Fibroblast of skin of left quadriceps (primary cell): ENCODE measurements at places on chromosomes 16 and 17.

DNA sequence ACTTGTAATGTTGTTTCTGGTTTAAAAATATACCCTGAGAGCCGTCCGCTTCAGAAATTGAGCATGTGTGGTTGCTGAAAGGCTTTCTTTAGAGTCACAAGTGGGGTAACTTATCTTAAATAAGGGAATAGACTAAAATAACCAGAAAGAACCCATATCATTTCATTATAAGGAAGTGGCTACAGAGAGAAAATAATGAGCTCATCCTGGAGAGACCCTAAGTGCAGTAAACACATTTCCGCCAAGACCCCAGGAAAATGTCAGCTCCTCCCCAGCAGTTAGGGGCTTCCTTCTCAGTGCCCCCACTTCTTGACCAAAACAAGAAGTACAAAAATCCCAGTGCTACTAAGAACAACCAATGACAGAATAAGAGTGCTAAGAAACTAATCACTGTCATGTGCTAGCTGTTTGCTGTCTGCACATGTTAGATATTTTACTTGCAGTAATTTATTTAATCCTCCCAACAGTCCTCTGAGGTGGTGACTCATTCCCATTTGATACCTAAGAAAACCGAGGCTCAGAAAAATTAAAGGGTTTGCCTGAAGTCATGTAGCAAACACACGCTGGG lies 83.5 kb downstream of the CDYL2 start:
- DNase-seq, result peak; percentile 23

DNA sequence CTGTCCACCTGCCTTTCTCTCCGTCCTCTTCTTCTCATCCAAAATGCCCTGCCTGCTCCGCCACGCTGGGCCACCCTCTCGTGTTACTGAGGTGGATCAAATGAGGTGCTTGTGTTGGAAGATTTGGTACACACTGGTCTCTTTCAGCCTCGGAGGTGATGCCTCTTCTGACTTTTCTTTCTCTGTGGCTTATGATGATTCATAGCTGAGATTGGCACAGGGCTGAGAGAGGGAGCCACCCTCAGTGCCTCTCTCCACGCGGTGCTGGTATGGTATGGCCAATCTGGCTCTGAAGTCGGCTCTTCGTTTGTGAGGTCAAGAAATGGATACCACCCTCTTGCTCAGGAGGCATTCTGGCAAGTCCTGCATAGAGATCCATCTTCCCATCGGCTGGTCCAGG lies 82.4 kb downstream of the PLCG2 start:
- DNase-seq, result no peak

DNA sequence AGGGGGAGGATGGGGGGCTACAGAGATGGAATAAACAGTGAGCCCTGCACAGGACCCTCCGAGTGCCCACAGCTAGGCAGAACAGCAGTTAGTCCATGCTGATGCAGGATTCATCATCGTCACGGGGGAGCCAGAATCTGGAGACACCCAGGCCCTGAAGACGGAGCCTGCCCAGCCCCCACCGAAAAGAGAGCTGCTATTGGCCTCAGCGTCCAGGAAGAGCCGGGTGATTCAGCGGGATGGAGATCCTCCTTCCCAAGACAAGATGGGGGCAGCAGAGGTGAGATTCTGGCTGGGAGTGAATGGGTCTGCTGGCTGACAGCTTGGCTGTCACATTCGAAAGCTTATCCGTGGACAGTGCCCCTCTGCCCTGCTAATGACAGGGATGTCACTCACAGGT lies 133.6 kb upstream of the CRHR1 start:
- DNase-seq, result no peak

DNA sequence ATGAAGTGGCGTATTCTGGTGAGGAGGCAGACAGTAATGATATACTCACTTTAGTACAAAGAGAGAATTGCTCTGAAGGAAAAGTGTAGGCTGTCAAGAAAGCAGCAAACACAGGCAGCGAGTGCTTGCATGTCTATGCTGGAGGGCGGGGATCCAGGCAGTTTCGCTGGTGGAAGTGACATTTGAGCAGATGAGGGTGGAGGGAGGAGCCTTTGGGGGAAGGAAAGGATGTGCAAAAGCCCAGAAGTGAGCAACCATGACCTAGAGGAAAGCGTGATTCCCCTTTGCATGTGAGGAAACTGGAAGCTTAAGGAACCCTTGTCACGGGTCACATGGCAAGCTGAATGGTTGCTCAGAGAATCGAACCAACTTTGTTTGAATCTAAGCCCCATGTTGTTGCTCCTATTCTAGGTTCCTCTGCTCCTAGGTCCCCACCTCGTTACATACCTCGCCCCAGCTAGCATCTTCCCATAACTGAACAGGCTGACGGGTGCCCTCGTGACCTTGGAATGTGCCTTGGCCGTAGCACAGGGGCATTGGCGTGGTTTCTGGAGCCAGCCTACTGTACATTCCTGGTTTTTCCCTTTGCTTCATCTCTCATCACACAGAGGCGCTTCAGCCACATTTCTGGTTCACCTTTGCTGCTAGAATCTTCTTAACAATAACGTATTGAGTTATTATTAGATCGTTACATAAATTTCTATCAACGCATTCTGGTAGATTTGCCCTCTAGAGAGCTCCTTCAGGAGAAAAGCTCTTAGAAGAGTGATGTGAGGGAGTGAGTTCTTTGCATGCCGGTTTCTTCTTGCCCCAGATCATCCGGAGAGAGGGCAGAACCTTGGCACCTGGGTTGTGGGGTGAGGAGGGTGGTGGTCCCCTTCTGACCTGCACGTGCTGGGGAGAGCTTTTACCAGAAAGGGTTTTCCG lies 191.8 kb downstream of the SNX29 start:
- DNase-seq, result no peak

DNA sequence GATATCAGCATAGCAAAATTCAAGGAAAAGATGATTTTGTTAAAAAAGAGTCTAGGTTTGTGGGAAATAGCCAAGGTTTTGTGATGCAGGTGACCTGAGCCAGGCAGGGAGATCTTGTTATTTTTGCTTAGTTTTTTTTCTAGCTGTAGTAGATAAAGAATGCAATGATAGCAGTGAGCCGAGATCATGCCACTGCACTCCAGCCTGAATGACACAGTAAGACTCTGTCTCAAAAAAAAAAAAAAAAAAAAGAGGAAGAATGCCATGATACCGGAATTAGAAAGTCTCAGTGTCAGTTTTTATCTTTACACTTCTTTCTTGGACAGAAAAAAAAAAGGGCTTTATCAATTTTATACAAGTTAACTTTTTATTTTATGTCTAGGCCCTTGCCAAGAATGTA lies 27.5 kb downstream of the TMEM238L start:
- no peak for DNase-seq

DNA sequence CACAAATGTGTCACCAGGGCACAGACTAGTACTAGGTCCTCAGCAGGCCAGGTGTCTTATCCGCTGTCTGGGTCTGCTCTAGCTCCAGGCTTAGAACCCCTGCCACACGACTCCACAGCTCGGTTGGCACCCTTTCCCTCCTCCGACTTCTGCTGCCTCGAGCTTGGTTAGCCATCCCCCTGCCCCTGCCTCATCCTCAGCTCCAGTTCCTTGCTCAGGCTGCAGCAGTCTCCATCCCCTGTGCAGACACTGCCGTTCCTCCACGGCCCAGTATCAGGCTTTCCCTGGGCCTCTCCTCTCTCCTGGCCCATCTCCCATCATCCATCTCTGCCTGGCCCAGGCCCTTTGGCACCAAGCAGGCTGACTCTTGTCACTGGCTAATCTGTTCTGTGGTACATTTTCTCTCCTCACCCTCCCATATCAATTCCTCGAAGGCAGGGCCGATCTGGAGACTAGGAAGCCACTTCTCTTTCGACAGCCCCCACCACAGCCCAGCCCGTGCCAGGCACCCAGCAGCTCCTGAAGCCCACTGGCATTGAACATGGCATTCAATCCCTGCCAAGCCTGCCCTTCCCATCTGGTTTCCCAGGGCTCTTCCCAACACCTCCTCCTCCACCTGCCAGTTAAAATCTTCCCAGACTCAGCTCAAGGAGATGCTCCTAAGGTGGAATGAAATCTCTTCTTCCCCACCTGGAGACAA lies 1.4 kb upstream of the GRN start:
- no peak for DNase-seq

GRCh38 chr16:1884889-1885288 lies 12.9 kb upstream of the MEIOB start:
- DNase-seq, result no peak

GRCh38 chr17:32636598-32637218 lies 149.9 kb downstream of the CDK5R1 start:
- DNase-seq, result no peak

GRCh38 chr16:9126609-9127008 lies 35.2 kb downstream of the HAPSTR1 start:
- DNase-seq, result no peak

GRCh38 chr17:77022766-77023165 lies 118.0 kb upstream of the SEC14L1 start:
- DNase-seq, result no peak
